ENCODE measurements at places on chromosomes 1 and 21. TPM values are rescaled to one million over a fixed set of nuclear protein-coding genes. Genes with fewer than 3 reads are reported as not detected.

Gene FASLG
- not detected for polyA plus RNA-seq

Gene FNBP1L
- polyA plus RNA-seq, result 136 TPM

DNA sequence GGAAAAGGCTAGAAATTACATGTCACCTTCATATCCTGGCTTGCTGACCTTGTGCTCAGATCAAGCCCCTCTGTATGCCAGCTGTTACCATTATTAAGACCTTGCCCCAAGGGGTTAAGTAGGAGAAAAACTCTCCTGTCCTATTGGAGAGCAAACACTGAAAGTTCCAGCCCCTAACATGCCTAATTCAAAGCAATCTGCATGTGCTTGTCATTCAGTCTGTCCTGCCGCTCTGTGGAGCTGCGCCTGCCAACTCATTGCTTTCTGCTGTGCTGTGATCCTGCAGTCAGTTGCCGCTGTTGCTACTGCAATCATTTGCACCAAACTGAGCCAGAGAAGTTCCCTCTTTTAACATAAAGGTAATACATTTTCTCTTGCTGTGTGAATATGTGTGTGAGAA, 113.4 kb downstream of the DISP1 start:
- no peak for DNase-seq

- DNase-seq, result no peak
Measured at GRCh38 chr1:102102276-102102780, 105.6 kb upstream of the OLFM3 start.

- DNase-seq, result no peak
Measured at GRCh38 chr1:166900987-166901386, 24.9 kb upstream of the TADA1 start.

Data from left kidney (tissue), 8 donors.